ENCODE measurements at places on chromosomes 2 and 18. TPM values are rescaled to one million over a fixed set of nuclear protein-coding genes. Genes with fewer than 3 reads are reported as not detected.

Gene ATOH8
- total RNA-seq, result 6.9 TPM

- peak; percentile 29 for DNase-seq
- H3K27ac ChIP-seq, result no peak overlapping the region
- H3K4me1 ChIP-seq, result peaks cover 5% of the 10 kb centered on the region
- peaks cover 2% of the 10 kb centered on the region for H3K36me3 ChIP-seq
Measured at GRCh38 chr18:51537487-51537886, 340.0 kb upstream of the MEX3C start.

DNA sequence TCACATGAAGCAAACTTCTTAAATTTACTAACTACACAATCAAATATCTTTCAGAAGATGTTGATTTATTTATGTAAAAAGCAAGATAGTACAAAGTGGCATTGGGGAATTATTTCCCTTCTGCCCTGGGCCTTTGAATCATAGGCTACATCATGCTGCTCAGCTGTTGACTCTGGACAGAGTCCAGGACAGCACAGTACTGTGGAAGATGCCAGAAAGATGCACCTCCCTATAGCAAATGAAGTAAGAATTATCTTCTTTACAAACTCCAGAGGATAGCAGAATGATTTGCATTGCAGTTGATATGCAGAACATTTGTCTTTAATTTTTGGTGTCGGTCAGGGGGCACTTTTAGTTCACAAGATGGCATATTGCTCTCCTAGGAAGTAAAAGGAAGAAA lies 1354.5 kb upstream of the ZEB2 start:
- H3K4me3 ChIP-seq, result no peak overlapping the region
- H3K27ac ChIP-seq, result no peak overlapping the region
- H3K27me3 ChIP-seq, result no peaks in the 10 kb centered on the region
- DNase-seq, result no peak
- H3K36me3 ChIP-seq, result no peaks in the 10 kb centered on the region
- H3K4me1 ChIP-seq, result no peaks in the 10 kb centered on the region

- H3K27ac ChIP-seq, result no peak overlapping the region
- DNase-seq, result no peak
- H3K4me1 ChIP-seq, result no peaks in the 10 kb centered on the region
- no peaks in the 10 kb centered on the region for H3K36me3 ChIP-seq
Measured at GRCh38 chr2:64698668-64699444, 45.1 kb upstream of the SERTAD2 start.

- DNase-seq, result no peak
- no peak overlapping the region for H3K27ac ChIP-seq
- peaks cover 11% of the 10 kb centered on the region for H3K27me3 ChIP-seq
- no peaks in the 10 kb centered on the region for H3K36me3 ChIP-seq
Measured at GRCh38 chr2:174263997-174264396, 15.7 kb upstream of the OLA1 start.

All from neural crest cell (in vitro differentiated cells).